ENCODE measurements at places on chromosomes 7 and 10.

DNA sequence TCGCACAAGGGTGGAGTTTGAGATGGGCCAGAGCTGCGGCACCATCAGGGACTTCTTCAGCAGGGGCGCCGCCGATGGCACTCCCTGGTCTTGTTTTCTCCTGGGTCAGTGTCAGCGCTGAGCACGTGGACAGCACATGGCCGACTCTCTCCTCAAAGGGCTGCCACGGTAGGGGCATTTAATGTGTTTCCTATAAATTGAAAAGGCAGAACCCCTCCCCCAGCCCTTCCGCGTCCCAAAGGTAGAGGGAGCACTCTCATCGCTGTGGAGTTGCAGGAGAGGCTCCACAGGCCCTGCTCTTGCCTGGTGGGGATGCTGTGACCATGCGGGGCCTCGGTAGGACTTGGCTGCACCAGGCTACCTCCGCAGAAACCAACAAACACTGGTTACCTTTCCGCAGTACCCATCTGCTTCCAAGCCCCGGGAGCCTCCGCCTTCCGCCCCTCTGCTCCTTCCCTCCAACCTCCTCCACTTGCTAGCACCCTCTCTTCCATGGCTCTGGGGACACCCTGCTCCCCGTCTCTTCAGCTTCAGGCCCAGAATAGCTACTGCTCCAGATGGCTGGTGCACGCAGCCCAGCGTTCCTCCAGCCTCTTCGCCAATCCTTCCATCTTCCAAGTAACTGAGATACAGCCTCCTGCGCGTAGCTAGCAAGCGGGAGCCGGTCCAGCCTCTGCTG is 166.3 kb upstream of the ADCY1 start:
- DNase-seq: peak; percentile 33

- no peak for DNase-seq
Observed at GRCh38 chr10:31004611-31005193, 27.0 kb downstream of the ZNF438 start.

DNA sequence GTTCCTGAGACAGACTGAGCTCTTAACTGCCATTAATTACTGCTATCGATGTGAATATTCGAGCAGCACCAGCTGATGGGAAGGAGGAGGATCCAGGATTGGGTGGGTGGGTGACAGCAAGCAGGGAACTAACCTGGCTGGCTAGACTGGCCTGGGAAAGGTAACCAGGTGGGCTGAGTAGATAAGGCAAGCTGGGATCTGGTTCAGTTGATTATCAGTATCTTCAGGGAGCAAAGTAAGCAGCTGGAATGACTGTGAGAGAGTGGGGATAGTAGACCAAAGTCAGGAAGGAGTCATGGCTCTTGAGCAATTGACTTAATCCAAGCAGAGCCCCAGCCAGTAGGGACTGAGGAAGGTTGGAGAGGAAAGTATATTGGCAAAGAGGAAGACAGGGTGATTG is 46.9 kb upstream of the KMT2E start:
- no peak for DNase-seq

GRCh38 chr10:31396376-31396775 is 77.4 kb downstream of the ZEB1 start:
- DNase-seq: no peak

GRCh38 chr7:103541026-103541425 is 95.0 kb upstream of the SLC26A5 start:
- peak; percentile 18 for DNase-seq

DNA sequence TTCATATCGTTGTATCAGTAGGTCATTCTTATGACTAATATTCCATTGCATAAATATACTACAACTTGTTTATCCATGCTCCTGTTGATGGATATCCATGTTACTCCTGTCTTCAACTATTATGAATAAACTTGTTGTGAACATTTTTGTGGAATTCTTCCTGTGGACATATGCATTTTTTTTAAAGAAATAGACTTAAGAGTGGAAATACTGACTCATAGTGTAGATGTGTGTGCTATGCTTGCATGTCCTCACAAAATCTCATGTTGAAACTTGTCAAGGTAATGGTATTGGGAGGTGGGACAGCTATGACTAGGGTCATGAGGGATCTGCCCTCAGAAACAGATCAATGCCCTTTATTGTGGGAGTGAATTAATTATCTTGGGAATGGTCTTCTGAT is 240.5 kb upstream of the PRSS58 start:
- DNase-seq: no peak

GRCh38 chr7:140596519-140597427 is 43.8 kb downstream of the DENND2A start:
- DNase-seq: no peak

DNA sequence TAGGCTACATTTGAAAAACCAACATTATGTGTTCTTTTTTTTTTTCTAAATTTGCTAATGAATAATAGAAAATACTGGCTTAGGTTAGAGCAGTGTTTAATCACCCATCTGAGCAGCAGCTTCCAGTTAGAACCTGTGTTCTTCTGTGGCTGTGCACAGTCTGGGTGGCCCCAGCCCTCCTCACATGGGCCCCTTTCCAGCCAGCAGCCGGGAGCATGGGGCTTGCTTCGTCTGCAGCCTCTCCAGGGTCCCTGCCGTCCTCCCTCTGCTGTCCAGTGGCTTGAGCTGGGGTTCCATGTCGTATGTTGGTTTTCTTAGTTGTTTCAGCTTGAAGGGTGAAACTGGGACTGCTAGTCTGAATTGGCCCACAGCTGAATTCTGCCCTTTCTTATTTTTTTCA is 37.3 kb downstream of the BNIP3 start:
- no peak for DNase-seq

GRCh38 chr7:2833083-2833910 is 10.8 kb downstream of the GNA12 start:
- DNase-seq: no peak

GRCh38 chr7:83101530-83101929 is 61.2 kb downstream of the PCLO start:
- no peak for DNase-seq

DNA sequence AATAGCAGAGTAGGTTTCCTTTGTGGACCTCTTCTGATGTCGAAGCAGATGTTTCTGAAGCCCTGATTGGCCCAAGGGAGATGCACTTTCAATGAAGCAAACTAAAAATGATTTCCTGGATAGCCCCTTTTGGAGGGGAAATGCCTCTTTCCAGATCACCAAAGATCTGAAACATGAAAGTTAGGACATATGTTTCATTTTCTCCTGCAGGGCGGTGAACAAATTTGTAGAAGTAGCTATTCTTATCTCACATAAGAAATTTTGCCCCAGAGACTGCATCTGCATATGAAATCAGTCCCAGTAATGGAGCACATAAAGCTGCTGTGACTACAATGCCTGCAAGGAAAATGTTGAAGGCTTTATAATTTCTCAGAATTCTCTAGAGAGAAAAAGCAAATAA is 56.0 kb downstream of the THSD7A start:
- DNase-seq: no peak

- no peak for DNase-seq
Observed at GRCh38 chr7:138814816-138815332, 16.9 kb upstream of the ATP6V0A4 start.

DNA sequence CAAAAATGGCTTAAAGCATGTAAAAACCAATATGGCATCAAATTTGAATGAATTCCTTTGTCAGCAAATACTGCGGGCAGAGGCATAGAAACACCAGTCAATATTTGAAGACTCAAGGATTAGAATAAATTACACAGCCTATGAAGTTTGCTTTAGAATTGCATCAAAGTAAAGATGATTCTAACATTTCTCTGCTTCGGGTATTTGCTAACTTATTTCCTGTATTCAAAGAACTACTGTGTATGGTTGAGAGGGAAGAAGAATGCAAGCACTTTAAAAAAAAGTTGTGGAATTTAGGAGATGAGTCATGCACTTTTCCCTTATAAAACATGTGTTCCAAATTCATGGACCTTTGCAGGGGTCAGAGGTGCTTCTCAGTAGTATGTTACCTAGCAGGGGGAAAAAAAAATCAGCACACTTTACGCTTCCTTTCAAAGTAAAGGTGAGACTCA is 90.1 kb downstream of the PIP4K2A start:
- no peak for DNase-seq

DNA sequence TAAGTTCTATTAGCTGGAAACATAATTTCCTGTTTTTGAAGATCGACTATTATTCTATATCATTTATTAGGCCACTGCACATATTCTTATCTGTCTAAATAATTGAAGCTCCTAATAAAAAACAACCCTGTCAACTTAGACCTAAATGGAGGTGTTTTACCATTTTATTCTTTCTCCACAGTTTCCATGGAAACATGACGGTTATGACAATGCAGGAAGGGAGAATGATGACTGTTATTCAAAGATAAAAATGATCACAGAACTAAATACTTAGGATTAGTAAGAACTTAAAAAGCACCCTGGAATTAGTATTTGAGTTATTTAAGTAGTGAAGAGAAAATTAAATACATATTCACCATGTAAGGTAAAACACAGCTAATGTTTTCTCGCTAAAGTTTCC is 119.9 kb upstream of the DKK1 start:
- DNase-seq: no peak

DNA sequence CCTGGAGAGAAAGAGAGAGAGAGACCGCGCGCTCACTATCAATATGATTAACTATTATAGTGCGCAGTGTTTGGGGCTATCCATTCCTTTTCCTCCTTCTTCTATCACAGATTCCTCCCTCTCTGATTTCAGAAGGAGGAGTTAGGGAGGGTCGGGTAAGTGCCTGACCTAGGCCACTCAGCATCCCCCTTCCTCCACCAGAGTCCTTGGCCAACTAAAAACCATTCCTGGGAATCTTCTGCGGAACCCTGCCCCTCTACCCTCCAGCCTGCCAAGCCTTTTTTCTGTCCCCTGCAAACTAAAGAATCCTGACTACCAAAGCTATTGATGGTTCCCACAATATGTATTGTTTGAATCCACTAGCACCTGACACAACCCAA is 256.2 kb upstream of the NFE2L3 start:
- DNase-seq: no peak

DNA sequence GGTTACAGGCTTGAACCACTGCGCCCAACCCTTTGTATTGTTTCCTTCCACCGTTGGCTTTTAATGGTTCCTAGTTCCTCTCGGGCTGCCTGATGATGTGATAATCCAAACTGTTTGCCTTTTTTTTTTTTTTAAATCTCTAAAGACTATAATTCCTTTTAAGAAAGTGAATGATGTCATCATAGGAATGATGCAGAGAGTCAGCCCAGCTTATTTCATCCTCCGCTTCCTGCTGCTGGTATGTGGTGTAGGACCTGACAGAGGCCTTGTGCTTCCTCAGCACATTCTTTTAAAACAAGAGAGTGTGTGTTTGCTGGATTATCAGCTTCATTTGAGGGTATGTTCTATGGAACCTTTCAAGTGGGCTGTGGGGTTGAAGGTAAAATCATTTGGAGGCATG is 241.4 kb downstream of the LRMDA start:
- no peak for DNase-seq

DNA sequence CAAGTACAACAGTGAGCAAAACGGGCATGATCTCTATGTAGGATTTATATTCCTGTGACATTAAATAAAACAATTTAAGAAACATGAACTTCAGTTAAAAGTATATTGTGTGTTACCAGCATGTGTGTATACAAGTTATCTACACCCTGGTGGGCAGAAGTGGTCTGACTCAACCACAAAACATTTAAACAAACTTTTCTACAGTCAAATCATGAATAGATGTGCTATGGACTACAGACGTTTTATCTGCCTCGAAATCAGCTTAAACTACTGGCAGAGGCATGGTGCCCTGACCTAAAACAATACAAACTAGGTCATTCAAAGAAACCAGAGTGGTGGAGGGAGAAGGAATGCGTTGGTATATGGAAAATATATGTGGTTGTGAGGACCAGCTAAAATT is 3.6 kb downstream of the ARL3 start:
- no peak for DNase-seq

GRCh38 chr7:39539816-39540215 is 26.4 kb upstream of the YAE1 start:
- DNase-seq: no peak

DNA sequence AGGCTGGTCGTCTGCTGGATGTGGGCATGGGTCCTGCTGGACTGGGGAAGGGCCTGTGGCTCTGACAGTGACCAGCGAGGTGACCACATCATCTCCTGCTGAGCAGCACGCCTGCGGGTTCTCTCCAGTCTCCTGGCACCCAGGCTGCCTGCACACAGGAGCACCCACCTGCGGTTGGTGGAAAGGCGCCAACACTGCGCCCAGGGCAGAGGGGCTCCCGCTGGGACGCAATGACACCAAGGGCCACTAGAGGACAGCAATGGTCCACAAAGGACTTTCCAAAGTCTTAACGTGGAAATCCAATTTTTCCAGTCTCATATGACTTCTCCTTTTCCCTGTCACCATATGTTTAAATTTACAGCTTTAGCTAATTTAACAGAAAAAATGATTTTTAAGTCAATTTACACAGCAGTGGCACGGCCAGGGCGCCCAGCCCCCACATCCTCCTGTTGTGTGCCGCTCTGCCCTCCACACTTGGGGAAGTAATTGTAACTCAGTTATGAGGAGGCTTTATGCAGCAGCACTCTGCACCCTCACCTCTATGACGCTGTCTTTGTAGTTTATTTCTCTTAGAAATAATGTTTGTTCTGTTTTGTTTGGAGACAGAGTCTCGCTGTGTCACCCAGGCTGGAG is 38.1 kb downstream of the CFAP46 start:
- peak; percentile 52 for DNase-seq

DNA sequence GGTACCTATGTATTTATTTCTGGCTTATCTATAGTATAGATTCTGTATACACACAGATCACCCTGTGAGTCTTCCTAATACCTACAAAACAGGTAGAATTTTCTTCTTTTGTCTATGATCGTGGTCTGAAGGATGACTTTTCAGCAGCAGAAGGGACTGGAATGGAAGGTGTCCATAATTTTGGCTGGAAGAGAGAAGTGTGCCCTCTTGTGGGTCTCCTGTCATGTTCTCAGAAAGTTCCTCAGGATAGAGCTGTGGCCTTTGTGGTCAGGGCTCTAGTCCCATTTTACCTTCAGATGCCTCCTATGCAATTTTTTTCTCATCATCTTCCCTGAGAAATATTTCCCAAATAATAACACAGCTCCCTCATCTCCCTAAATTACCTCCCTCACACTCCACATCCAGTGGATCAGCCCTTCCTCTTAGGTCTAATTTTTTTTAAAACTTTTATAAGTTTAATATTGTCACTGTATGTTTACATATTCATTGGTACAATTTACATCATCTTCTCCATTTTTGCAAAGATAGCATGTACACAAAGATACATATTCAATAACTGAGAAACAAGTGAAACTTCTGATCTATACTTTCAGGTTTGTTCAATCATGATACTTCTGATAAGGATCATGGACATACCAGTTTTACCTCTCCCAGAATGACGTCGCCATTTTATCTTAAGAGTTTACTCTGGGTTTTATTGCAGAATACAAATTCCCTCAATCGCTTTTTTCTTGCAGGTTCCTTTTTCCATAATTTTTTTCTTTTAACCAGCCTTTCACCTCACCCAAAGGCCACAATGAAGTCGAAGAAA is 112.7 kb downstream of the REEP3 start:
- DNase-seq: peak; percentile 69

- DNase-seq: no peak
Observed at GRCh38 chr7:138948403-138948802, 32.8 kb downstream of the KIAA1549 start.

DNA sequence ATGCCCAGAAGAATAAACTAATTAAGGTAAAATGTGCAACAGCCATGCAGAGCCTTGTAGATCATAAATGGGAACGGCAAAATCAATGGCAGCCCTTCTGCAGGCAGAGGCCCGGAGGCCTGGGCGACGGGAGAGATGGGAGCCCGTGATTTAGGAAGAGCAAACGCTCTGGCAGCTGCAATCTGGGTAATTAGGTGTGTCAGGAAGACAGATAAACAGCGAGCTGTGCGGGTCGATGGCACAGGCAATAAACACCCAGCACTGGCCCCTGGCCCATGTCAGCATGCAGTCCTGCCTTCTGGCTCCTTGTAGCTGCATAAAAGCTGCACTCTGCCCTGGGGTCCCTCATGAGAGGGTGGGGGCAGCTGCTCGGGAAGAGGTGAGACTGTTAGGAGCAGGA is 78.0 kb downstream of the GOLGA7B start:
- DNase-seq: no peak
